ENCODE measurements at places on chromosomes 2 and 18.

- DNase-seq: no peak
Measured at GRCh38 chr2:47897883-47898731, 8.2 kb downstream of the FBXO11 start.

DNA sequence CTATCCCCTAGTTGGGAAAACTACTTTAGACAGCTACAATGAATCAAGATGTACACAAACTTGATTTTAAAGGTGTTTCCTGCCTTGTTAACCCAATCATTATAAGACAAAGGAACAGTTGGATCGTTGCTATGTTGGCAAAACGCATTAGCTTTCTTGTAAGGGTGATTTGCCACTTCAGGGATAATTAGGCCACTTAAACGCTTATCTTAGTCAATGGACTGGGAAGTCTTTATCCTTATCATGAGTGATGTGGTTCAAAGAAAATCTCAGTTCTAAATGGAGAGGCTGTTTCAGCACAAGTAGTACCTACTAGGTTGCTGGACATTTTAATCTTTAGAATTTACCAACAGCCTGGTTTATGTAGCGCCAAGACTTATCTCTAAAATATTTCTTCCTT is 406.1 kb upstream of the MEX3C start:
- DNase-seq: no peak

DNA sequence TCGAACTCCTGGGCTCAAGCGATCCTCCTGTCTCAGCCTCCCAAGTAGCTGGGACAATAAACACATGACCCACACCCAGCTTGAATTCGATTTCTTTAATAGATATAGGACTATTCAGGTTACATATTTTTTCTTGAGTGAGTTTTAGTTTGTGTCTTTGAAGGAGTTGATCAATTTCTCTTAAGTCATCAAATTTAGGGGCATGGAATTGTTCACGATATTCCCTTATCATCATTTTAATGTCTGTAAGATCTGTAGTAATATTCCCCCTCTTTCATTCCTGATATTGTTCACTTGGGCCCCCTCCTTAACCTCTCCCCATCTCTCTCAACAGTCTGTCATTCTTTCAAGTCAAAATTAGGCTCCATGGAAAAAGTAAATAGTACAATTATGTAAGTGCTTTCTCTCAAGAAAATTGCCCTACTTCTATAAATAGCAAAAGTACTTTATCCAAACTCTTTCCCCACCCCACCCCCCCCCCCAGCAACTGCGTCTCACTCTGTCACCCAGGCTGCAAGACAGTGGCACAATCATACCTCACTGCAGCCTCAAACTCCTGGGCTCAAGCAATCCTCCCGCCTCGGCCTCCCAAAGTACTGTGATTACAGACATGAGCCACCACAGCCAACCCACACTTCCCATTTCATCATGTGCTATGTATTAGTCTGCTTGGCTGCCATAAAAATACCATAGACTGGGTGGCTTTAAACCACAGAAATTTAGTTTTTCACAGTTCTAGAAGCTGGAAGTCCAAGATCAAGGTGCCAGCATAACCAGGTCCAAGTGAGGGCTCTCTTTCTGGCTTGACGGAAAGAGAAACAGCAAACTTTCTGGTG is 20.1 kb downstream of the WDR33 start:
- no peak for DNase-seq

GRCh38 chr2:45316576-45317338 is 294.3 kb downstream of the SRBD1 start:
- DNase-seq: no peak

GRCh38 chr2:34849827-34850226 is 1250.7 kb upstream of the FAM98A start:
- DNase-seq: no peak

DNA sequence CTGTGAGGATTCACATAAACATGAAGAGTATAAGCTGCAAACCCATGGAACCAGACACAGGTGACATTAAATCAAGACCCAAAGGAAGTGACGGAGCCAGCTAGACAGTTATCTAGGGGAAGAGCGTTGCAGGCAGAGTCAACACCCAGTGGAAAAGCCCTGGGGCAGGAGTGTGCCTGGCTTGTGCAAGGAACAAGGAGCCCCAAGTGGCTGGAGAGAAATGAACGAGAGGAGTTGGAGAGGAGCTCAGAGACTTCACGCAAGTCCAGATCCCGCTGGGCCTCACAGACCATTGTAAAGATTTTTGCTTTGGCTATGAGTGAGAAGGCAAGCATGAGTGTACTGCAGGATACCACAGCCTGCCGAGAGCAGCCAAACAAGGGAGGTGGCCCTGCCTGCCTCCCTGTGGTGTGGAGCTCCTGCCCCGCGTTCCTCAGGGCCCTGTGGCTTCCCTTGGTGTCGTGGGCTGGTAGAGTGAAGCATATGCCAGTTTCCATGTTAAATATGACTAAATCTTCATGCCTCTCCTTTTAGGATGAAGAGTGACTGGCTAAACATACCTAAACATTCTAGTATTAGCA is 88.2 kb downstream of the SP3 start:
- no peak for DNase-seq

DNA sequence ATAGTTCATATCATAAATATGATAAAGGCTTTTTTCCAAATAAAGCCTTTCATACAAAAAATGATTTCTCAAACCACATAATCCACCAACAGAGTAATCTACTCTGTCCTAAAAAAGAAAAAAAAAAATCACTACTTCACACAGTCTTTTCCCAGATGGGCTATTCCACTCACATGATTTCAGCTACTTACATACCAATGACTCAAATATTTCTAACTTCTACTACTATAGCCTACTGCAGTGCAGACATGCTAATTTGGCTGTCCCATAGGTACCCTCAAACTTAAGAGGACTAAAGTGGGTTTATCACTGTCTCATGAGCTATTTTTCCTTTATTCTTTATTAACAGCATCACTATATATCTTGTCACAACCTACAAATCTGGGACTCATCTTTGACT is 57.4 kb downstream of the SLC66A3 start:
- DNase-seq: no peak

GRCh38 chr18:22839340-22839821 is 93.7 kb upstream of the RBBP8 start:
- no peak for DNase-seq

DNA sequence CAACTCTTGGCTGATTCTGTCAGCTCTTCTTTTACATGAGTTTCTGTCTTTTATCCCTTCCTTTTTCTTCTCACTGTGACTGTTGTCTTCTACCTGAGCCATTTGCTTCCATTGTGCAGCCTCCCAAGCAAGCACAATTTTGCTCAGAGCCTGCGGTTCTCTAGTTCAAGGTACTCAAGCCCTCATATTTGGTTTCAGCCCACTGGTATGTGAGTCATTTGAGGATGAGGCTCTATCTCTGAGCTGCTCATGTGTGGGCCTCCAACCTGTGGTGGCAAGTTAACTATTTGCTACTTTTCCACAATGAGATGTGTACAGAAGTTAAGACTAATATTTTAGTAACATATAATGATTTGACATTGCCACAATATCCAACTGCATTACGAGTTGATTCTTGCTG is 183.0 kb downstream of the PHLPP1 start:
- DNase-seq: no peak

DNA sequence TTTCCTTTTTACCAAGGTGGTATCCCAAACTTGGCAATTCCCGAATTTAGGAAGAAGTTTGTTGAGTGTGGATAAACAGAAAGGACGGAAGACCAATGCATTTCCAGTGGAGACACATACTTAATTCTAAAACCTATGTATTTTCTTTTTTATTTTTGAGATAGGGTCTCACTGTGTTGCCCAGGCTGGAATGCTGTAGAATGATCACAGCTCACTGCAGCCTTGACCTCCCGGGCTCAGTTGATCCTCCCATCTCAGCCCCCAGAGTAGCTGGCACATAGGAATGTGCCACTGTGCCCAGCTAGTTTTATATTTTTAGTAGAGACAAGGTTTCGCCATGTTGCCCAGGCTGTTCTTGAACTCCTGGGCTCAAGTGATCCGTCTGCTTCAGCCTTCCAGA is 90.3 kb downstream of the COX7A2L start:
- no peak for DNase-seq

- no peak for DNase-seq
Measured at GRCh38 chr2:236527159-236527630, 42.4 kb upstream of the ACKR3 start.

GRCh38 chr2:159650574-159650973 is 34.2 kb upstream of the BAZ2B start:
- no peak for DNase-seq

DNA sequence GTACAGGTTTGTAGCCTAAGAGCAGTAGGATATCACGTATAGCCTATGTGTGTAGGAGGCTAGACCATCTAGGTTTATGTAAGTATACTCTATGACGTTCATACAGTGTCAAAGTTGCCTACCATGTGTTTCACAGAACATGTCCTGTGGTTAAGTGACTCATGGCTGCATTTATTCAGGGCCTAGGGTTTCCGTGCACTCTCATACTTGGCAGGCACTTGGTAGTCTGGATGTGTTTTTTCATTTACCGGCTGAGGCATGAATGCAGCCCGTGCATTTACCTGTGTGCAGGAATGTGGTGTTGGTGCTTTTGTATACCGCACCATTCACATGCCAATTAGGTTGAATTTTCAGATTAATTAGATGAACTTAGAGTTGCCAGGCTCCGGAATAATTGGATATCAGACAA is 43.4 kb downstream of the MYL12B start:
- DNase-seq: no peak

DNA sequence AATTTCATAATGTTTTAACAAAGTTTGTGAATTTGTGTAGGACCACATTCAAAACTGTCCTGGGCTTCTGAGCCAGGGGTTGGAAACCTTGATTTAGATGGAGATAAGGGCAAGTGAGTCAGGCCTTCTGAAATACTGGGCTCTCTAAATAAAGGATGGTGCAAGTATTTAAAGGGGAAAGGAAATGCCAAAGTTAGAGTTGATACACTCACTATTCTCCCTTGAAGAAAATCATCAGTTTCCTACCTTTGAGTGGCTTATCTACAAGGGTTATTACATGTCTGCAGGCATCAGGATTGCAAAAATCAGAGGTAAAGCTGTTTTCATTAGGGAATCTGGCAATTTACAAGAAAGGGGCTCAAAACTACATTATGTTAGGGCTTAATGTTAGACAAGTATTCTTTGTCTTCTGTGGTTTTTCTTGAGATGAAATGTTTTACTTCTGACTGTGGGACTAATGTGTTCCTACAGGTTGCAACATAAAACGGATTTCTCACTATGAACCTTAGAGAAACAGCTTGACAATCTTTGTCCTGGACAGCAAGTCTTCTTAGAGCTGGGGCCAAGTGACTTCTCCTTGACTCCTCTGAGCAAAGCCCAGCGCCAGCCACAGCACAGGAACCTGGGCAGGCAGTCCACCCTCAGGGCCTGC is 31.1 kb downstream of the RNU4ATAC start:
- no peak for DNase-seq

DNA sequence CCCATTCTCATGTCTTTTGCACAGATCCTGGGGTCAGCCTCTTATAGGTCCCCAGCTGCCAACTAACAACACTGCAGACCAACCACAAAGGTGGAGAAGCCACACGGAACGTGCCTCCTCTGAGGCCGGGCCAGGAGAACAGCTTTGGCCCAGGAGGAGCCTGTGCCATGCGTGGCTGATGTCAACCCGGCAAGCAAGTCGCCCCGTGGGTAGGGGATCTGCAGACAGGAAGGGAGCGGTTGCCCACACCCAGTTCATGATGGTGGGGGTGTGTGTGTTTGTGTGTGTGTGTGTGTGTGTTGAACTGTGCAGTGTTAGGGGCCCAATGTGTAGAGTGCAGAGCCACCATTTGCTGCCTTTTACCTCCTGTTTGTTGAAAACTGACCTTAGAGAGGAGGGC is 2.4 kb upstream of the CLEC4F start:
- no peak for DNase-seq

DNA sequence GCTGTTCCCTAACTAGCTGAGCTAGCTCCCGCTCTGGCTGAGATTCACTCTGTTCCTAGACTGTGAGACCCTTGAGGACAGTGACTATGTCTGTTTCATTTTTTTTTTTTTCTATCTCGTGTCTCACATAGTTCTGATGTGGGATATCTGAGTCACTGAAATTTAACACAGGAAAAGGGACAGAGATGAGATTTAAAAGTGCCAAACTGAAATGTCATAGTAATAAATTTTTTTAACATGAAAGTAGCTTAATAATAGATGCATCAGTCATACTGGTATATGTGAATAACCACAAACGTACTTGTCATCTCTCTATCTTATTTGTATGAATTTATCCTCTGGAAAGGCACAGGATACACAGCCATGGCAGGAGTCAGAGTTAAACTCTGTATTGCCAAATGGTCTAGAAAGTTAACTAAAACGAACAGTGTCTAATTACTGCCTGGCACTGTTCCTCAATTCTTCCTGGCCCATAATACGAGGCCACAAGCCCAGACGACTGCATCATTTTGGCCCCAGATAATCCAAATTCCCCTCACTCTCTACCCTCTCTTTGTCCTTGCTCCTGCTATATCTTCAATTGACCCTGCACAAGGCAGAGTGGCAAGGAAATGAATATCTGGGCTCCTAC is 87.5 kb downstream of the SATB2 start:
- no peak for DNase-seq

- DNase-seq: no peak
Measured at GRCh38 chr2:70095720-70096670, 8.7 kb downstream of the PCBP1 start.

DNA sequence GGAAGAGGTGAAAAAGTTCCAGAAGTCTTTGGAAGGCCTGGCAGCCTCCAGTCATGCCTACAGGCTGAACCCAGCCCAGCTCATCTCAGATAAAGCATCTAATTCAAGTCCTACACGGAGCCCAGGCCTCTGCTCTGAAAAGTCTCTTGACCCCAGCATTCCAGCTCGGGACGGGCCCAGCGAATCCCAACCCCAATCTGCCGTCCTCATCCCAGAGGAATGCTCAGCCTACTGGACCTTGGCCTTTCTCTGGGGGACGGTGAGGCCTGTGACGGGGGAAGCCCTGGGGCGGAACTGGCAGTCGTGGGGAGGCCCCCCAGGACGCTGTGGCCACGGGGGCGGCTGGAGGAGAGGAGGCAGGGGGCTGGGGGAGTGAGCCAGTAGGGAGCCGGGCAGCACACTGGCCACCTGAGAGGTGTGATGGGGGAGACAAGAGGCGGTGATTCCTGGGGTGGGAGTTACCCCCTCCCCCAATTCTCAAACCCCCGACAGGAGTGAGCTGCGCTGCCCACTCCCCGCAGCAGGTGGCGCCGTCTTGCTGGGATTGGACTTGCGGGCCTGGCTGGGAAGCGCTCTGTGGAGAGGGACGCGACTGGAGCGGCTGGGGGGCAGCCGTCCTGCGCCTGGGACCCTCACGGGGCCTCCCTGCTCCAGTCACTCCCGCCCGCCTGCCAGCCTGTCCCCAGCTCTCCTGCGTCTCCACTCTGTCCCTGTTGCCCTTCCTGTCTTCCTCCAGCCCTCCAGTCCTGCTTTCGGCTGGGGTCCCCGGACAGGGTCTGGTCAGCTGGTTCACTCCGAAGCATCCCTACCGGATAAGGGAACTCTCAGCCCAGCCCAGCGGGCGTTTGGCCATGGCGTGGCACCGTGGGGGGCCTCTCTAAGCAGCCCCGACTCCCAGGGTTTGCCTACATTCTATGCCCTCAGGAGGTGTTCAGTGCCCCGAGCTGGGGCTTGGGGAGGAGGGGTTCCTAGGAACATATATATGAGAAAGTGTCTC is 182.6 kb upstream of the HAAO start:
- peak; percentile 91 for DNase-seq

Data from sciatic nerve (tissue), 2 donors.